ENCODE measurements at places on chromosomes 16 and 17. TPM values are rescaled to one million over a fixed set of nuclear protein-coding genes. Genes with fewer than 3 reads are reported as not detected.

The CMTM2 gene
- polyA plus RNA-seq, result 0.32 TPM

The SHBG gene
- 2.3 TPM for polyA plus RNA-seq

The SPATA22 gene
- 0.46 TPM for polyA plus RNA-seq

The TEPSIN gene
- polyA plus RNA-seq, result 10.8 TPM

The KCNJ18 gene
- polyA plus RNA-seq, result not detected

The TMEM235 gene
- 9.8 TPM for polyA plus RNA-seq

The CEMP1 gene
- polyA plus RNA-seq, result not detected

The RHBDL3 gene
- 26.6 TPM for polyA plus RNA-seq

The FBXL20 gene
- 10.2 TPM for polyA plus RNA-seq

The PLD6 gene
- polyA plus RNA-seq, result 5.2 TPM

The KRTAP4-3 gene
- polyA plus RNA-seq, result not detected

The GLP2R gene
- polyA plus RNA-seq, result 0.17 TPM

The KRTAP3-1 gene
- not detected for polyA plus RNA-seq

The SLFN14 gene
- polyA plus RNA-seq, result not detected

The MPV17L gene
- polyA plus RNA-seq, result 2.1 TPM

The ZKSCAN2 gene
- polyA plus RNA-seq, result 4.5 TPM

The SULT1A4 gene
- polyA plus RNA-seq, result 3.4 TPM

The DHRS7C gene
- 2.0 TPM for polyA plus RNA-seq

The SLC4A1 gene
- 0.34 TPM for polyA plus RNA-seq

The PYDC1 gene
- 5.0 TPM for polyA plus RNA-seq

The CDYL2 gene
- polyA plus RNA-seq, result 6.3 TPM

The IRX6 gene
- polyA plus RNA-seq, result 0.10 TPM

The COX6A2 gene
- 1.8 TPM for polyA plus RNA-seq

The OSGIN1 gene
- polyA plus RNA-seq, result 2.9 TPM

The MPP2 gene
- polyA plus RNA-seq, result 27.6 TPM

The WSCD1 gene
- 50.7 TPM for polyA plus RNA-seq

The CRHR1 gene
- 4.1 TPM for polyA plus RNA-seq

The ADAM11 gene
- 5.5 TPM for polyA plus RNA-seq

The CCL4L2 gene
- polyA plus RNA-seq, result not detected

The TEKT5 gene
- polyA plus RNA-seq, result not detected

The EMP2 gene
- polyA plus RNA-seq, result 36.6 TPM

The NPIPB6 gene
- 0.37 TPM for polyA plus RNA-seq

The CES4A gene
- 4.1 TPM for polyA plus RNA-seq

The ALOXE3 gene
- 0.22 TPM for polyA plus RNA-seq

The SCN4A gene
- not detected for polyA plus RNA-seq

The CDRT15 gene
- polyA plus RNA-seq, result not detected

The NLK gene
- 20.2 TPM for polyA plus RNA-seq

The OVCA2 gene
- polyA plus RNA-seq, result 28.7 TPM

The KRT222 gene
- 1.4 TPM for polyA plus RNA-seq

The PRRT2 gene
- 55.1 TPM for polyA plus RNA-seq

The HOXB5 gene
- 234 TPM for polyA plus RNA-seq

The SECTM1 gene
- 1.2 TPM for polyA plus RNA-seq

The GNGT2 gene
- 1.4 TPM for polyA plus RNA-seq

The GP1BA gene
- not detected for polyA plus RNA-seq

The CTDNEP1 gene
- polyA plus RNA-seq, result 310 TPM

The SMIM36 gene
- not detected for polyA plus RNA-seq
